ENCODE measurements at places on chromosomes 16 and 17. TPM values are rescaled to one million over a fixed set of nuclear protein-coding genes. Genes with fewer than 3 reads are reported as not detected.
A peak's percentile ranks its signal among the peaks of the same experiment; 100 is the strongest.

GRCh38 chr16:64138006-64138405, 983.9 kb downstream of the CDH11 start:
- no peaks in the 10 kb centered on the region for H3K36me3 ChIP-seq
- H3K4me1 ChIP-seq = no peaks in the 10 kb centered on the region
- H3K4me3 ChIP-seq = no peak overlapping the region
- no peaks in the 10 kb centered on the region for H3K27me3 ChIP-seq
- H3K27ac ChIP-seq = no peak overlapping the region

GRCh38 chr17:64216338-64217248, 46.5 kb downstream of the TEX2 start:
- peaks cover 38% of the 10 kb centered on the region for H3K4me1 ChIP-seq
- H3K4me3 ChIP-seq = no peak overlapping the region
- peaks cover 44% of the 10 kb centered on the region for H3K36me3 ChIP-seq
- DNase-seq = peak; percentile 43
- H3K27me3 ChIP-seq = no peaks in the 10 kb centered on the region
- peak overlapping the region; percentile 89 for H3K27ac ChIP-seq

DNA sequence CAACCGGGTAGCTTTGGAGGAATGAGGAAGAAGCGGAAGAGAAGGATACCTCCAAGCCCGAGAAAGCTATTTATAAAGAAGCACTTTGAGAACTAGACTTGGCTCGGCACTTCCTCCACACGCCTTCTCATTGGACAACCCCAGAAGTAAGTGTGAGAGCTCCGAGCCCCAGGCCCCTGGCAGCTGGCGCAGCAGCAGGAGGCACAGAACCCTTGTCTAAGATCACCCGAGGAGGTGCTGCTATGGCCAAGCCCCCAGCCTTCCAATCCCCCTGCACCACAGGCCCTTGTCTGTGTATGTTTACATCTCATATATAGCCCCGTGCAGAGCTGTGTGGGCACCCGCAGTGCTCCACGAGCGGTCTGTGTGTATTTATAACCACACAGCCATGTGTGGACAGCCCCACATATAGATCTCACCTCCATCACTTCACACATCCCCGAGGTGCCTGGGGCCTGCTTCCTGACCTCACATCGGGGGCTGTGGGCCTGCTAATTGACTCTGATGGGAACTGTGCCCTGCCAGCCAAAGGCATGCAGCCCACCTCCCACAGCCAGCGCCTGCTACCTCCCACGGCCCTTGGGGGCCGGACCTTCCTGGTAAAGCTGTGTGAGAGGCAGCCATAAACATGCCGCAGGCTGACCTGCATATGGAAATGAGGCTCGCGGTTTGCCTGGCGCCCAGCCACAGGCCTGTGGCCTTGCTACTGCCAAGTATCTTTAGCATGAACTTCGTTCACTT, 96.1 kb downstream of the C17orf67 start:
- H3K4me3 ChIP-seq = no peak overlapping the region
- no peak for DNase-seq
- H3K27me3 ChIP-seq = no peaks in the 10 kb centered on the region
- no peaks in the 10 kb centered on the region for H3K36me3 ChIP-seq
- peaks cover 6% of the 10 kb centered on the region for H3K4me1 ChIP-seq

OR1D2 gene
- total RNA-seq = not detected

TP53TG3 gene
- not detected for total RNA-seq

RNF222 gene
- not detected for total RNA-seq

BAIAP3 gene
- total RNA-seq = 0.75 TPM

RAB26 gene
- 1.0 TPM for total RNA-seq
